Esophagus mucosa (tissue), 1 donor: ENCODE measurements at places on chromosomes 1 and 21.

GRCh38 chr1:66033781-66034180, 241.1 kb downstream of the PDE4B start:
- peak; percentile 82 for ATAC-seq

- no peak for ATAC-seq
Observed at GRCh38 chr1:25914074-25914995, 8.1 kb upstream of the STMN1 start.

GRCh38 chr1:7684861-7685635, 86.0 kb upstream of the VAMP3 start:
- no peak for ATAC-seq

GRCh38 chr1:63327417-63328054, 5.2 kb downstream of the FOXD3 start:
- ATAC-seq, result peak; percentile 71

DNA sequence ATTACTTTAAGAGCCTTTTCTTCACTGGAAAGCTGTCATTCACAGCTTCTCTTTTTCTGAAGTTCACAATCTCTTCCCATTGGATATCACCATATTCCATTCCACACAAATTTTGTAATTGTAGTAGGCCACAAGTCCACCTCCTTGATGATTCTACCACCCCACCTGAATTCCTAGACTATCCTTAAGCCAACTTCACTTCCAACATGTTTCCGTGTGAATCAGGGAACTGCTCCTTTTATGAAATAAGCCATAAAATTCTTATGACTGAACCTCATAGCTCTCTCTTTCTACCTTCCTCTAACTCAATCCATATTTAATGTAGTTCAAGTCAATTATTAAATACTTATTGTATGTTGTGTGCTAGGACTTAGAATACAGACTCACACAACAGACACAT, 16.6 kb upstream of the ZRANB2 start:
- no peak for ATAC-seq

DNA sequence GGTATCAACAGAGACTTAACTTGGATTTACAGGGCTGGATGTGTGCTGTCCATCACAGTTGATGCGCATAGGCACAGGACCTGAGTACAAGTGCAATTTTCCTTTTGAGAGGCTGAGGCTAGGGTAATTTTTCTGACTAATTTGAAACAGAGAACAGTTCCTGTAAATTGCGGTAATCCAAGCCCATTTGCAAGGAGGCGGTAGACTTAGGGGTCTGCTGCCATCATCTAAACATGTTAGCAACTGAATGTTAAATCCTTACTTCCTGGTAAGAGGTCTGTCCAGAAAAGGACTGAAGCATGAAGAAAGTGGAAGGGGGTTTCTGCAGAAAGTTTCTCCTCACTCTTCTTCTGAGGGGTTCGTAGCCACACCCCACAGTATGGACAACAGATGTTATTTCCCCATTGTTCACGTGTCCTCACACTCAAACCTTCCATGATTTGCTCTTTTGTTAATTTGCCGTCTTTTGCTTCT, 23.7 kb upstream of the C1orf198 start:
- ATAC-seq, result no peak

DNA sequence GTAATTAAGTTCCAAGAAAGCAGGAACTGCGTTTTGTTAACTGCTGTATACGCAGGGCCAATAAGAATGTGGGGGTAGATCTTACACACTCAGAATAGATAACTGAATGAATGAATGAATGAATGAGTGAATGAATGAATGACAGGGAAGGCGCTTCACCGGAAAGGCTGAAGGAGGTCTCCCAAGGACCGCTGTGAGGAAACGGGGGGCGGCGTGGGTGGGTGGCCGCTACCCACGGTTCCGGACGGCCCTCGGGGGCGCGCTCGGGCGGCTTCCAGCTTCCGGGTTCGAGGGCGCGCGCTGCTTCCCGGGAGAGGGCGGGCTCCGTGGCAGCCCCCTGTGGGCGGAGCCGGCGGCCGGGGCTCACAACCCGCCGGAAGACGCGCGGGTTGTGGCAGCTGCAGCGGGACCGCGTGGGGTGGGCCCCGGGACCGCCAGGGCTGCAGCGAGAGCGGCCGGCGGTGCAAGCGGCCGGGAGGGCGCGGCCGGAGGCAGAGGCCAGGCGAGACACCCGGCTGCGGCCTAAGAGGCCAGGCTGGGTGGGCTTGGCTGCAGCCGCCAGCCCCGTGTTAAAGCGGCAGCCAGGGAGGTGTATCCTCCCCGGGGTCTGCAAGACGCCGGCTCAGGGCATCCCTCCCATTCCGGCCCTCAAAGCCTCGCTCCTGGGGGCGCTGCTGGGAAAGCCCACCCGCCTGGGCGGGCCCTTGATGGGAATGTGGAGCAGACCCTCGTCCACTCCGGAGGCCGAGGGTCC, at the start of gene ZFP69:
TSS of gene ZFP69 (plus strand) at position 367 of the 754 bp plus-strand sequence. CDS start 2,072 bp downstream, outside the sequence.
- ATAC-seq, result peak; percentile 82

DNA sequence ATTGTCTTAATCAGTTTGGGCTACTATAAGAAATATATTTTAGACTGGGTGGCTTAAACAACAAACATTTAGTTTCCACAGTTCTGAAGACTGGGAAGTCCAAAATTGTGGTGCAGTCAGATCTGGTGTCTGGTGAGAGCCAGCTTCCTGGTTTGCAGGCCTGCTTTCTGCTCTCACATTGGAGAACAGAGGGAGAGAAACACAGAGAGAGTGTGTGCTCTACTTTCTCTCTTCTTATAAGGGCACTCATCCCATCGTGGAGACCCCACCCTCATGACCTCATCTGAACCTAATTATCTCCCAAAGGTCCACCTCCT, 4.1 kb downstream of the LEPR start:
- no peak for ATAC-seq

GRCh38 chr21:27700974-27701614, 734.2 kb upstream of the ADAMTS5 start:
- peak; percentile 85 for ATAC-seq

- no peak for ATAC-seq
Observed at GRCh38 chr21:38054334-38054733, 138.1 kb upstream of the KCNJ6 start.

DNA sequence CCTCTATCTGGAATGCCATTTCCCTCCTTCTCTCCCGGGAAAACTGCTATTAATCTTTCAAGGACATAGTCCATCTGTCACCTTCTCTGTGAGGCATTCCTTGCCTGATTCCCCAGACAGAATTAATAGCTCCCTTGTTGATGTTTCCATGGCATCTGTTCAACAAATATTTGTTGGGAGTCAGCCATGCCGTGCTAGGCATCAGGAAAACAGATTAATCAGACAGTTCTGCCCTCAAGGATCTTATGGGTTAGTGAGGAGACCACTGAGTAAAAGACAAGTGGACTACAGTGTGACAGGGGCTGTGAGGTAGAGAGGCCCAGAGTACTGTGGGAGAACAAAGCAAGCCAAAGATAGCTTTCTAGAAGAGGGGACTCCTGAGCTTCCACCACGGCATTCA, 11.4 kb upstream of the MAGOH start:
- no peak for ATAC-seq

GRCh38 chr1:162219461-162219860, 150.0 kb downstream of the NOS1AP start:
- ATAC-seq, result no peak

GRCh38 chr1:244314921-244315559, 136.7 kb downstream of the ADSS2 start:
- no peak for ATAC-seq

DNA sequence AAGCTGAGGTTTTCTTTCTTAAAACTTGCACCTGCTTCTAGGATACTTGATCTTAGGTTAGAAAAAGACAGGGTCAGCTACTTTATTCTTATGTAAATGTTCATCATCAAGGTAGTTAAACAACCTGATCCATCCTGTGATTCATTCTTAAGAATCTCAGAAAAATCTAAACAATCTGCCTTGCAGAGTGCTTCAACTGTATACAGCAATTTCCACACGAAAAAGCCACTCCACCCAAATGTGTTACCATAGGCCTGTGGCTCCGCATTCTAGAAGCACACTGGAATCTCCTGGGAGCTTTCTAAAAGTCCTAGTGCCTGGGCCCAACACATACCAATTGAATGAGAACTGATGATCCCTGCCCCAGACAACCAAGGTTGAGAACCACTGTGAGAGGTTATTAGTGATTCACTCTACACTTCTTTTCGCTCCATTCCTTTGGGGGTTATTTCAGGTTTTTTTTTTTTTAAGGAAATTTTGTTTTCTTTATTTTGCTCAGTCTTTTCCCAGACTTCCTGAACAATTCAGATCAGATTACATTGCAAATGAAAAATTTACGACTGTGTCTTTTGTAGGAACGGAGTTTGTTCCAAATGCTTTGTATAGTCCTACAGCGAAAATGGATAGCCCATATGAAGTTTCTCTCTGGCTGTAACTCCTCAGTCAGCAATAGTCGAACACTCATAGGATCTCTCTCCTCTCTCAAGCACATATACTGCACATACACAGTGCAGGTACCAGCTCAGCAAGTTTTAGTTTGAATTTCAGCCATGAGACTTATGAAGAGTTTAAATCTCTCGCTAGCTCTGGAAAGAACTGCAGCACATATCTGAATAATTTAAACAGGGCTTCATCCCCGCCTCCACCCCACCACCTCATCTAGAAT, 16.1 kb downstream of the SMYD2 start:
- ATAC-seq, result no peak

DNA sequence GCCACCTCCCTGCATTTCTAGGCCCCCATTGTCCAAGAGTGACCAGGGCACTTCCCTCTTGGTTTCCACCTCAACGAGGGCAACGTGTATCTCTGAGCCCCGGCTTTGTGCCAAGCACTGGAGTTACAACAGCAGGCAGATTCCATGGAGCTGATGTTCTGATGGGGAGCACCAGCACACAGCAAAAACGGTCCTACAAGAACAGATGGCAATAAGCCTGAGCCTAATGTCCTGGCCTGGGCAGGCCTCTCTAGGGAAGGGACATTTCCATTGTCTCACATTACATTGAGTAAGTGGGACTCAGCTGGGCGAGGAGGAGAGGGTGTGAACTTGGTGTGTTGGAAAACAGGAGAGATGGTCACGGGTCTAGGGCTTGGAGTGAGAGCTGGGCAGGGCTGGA, 27.2 kb upstream of the NPPB start:
- ATAC-seq, result no peak

DNA sequence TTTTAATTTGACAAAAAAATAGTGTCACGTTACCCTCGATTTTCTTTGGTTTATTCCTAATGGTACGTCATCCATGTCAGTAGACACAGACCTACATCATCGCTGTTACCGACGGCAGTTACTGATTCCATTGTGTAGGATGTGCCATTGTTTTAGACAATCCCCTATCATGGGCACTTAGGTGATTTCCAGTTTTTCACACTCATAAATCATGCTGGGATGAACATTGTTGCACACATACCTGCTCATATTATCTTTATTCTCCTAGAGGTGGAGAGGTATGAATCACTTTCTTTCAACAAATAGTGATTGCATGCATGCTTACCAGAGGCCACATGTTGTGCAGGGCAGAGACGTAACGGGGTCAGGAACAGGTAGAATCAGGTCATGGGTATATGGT, 79.7 kb upstream of the EFHD2 start:
- peak; percentile 78 for ATAC-seq

DNA sequence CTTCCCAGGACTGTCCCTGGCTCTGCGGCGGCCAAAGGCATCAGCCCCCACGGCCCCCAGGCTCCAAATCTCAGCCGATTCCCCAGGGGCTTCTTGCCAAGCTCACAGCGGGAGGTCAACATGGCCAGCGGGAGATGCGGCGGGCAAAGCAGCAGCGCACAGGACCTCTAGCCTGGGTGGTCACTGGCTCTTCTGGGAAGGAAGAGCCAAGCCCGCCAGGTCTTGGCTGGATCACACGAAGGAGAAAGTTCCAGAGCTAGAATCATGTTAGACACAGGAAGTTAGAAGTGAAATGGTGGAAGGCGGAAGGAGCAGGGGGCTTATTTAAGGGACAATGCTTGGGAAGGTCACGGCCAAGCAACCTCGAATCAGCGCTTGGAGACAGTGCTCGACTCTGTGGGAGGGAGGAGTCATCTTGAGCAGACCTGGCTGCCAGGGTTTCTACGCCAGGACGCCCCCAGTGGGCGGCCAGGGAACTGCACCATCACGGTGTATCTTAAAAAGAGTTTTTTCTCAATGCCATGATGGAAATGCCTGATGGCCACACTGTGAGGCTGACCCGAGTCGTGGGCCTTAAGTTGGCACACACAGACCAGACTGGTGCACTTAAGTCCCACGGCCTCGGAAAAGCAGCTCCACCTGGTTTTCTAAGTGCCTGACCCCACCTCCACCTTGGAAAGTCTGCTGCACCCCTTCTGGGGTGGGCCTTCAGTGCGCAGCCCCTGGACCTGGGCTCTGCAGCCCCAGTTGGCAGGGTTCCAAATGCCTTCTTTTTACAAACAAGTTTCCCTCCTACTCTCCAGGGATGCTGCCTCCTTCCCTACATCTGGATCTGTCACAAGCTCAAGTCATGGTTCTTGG, 29.3 kb downstream of the SLC66A1 start:
- peak; percentile 66 for ATAC-seq

- ATAC-seq, result peak; percentile 87
Observed at GRCh38 chr1:222136869-222137268, 395.0 kb upstream of the DUSP10 start.
